ENCODE measurements at places on chromosomes 5 and 9.

DNA sequence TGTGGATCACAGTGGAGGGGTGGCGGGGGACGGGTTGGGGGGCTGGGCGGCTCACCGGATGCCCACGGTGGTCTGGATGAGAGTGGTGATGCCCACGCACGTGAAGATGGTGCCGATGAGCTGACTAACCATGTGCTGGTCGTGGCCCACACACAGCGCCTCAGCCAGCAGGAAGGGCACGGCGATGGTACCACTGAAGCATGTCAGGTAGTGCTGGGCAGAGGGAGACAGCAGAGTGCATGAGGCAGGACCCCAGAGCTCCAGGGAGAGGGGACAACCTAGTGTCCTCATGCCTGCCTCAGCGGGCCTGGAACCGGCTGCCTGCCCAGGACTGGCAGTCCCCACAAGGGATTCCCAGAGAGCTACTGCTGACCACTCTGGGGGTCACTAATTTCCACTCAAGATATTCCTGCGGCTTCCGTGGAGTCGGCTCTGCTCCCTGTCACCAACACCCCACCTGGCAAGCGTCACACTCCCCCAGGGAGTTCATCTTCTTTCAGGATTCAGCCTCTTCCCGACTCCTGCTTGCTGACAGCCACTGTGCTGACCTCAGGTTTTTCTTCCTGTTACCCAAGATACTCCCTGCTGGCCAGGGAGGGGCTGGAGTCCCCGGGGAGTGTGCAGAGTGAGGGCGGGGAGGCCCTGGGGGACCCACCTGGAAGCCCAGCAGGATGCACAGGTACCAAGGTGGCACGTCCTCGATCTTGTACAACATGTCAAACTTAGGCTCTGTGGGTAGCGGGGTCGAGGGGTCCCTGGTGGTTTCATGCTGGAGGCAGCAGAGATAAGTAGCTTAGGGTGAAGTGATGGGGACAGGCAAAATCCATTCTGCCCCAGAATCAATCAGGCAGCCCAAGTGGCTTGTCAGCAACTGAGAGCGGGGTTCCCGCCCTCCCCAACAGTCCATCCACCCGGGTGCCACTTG, 998 bp downstream of the SLC23A1 start:
- no peak for DNase-seq

DNA sequence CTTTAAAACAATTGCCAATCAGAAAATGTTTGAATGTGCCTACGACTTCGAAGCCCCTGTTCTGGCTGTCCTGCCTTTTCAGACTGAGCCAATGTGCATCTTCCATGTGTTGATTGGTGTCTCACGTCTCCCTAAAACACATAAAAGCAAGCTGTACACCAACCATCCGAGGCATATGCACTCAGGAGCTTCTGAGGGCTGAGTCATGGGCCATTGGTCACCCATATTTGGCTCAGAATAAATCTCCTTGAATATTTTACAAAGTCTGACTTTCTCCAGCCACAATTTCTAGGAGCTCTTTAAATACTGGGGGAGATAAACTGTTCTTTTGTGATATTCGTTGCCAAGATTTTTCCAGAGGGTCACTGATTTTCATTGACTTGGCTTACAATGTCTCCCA, 53.9 kb downstream of the C9orf57 start:
- DNase-seq, result no peak

DNA sequence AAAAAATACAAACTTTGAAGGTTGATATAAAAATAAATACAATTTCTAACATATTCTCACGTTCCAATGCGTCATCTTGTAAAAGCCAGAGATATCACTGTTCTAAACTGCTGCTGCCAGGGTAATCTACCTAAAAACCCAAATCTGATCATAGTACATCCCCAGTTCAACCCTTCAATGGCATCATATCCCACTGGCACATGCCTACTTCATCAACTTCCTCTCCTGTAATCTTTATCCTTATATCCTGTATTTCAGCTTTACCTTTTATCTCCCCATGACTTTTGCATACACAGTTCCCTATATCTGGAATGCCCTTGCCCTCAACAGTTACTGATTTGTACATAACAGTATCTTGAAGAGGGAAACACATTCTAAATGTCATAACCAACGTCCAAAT, 7.5 kb downstream of the DENND1A start:
- no peak for DNase-seq

- DNase-seq, result peak; percentile 54
Observed at GRCh38 chr5:10936081-10936855, 175.2 kb upstream of the DAP start.

GRCh38 chr5:154394307-154394706, 51.5 kb upstream of the SAP30L start:
- no peak for DNase-seq

GRCh38 chr5:71923755-71924154, 183.5 kb upstream of the MAP1B start:
- no peak for DNase-seq

Measured in trophoblast cell (in vitro differentiated cells and primary cell).